ENCODE measurements at places on chromosomes 3 and 15.

GRCh38 chr3:72317491-72317890 lies 530.8 kb downstream of the SHQ1 start:
- no peak for DNase-seq

DNA sequence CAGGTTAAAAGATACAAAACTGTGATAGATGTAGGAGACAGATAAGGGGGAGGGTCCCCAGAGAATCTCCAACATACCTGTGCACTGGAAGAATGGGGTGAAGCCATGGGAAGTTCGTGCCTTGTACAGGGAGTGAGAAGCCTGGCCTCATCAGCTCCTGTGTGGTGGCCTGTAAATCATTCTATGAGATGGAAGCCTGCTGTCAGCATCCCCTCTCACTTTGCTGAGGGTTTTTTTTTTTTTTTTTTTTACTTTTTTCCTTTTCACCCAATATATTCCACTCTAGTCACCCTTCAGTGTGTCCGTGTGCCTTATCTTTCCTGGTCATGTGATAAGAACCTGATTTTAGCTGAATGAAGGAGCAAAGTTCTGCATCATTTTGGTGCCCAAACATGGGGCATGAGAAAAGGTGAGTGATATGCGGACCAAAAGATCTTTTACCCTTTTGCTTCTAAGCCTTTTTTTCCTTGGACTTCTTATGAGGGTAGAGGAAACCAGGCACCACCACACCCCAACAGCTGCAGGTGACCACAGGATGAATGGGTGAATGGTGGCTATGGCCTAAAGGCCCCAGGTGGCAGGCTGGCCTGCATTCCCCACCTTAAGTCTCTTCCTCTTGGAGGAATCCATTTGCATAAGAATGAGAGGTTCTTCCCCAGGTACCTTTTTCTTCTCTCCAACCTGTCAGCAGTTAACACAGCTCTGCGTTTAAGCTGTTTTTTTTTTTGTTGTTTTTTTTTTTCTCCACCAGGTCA lies 1345.0 kb downstream of the NSUN3 start:
- no peak for DNase-seq

DNA sequence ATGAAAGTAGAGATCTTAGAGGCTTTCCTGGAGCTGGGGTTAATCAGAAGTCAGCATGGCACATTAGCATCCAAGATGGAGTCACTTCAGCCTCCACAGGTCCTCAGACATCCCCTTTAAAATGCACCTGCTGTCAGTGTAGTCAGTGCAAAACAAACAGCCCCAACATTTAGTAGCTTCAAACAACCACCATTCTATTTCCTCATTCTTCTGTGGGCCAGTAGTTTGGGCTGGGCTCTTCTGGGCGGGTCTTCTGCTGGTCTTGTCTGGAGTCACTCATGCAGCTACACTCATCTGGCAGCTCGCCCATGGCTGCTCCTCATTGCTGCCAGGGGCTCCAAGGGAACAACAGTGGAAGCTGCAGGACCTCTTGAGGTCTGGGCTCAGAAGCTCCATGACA lies 99.9 kb downstream of the TLE3 start:
- peak; percentile 45 for DNase-seq

GRCh38 chr3:194042927-194043326 lies 93.0 kb upstream of the HES1 start:
- peak; percentile 43 for DNase-seq

DNA sequence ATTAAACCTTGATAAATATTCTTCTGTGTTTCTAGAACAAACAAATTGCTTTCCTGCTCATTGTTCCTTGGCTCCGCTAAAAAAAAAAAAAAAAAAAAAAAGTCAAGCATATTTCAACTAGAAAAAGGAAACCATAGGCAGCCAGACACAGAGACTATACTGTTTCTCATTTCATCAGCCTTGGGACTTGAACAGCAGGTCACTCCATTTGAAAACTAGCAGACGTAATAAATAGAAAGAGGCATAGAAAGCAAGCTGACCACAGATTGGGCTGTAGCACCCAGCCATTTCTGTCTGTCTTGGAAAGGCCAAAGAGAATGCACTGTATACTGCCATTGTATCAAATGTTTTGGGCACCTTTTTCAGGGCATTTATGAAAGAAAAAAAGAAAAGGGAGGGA lies 697.1 kb downstream of the NLGN1 start:
- DNase-seq = no peak

DNA sequence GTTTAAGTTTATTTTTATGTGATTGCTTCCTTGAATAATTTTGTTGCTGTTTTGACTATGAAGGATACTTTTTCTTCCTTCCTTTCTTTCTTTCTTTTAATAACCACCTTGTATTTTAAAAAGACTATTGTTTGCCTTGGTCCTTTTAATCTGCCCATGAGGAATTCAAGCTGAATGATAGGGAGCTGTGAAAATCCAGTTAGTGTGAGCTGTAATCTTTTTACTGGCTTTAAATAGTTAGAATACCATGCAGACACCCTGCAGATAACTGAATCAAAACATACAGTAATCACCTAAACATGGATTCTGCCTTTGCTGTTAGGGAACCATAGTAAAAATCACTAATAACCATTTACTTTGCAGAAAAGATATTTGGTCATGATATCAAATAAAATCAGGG lies 110.7 kb downstream of the RSRC1 start:
- no peak for DNase-seq

- DNase-seq = no peak
These were observed 270.0 kb upstream of the TPRG1 start for GRCh38 chr3:188901671-188902287.

DNA sequence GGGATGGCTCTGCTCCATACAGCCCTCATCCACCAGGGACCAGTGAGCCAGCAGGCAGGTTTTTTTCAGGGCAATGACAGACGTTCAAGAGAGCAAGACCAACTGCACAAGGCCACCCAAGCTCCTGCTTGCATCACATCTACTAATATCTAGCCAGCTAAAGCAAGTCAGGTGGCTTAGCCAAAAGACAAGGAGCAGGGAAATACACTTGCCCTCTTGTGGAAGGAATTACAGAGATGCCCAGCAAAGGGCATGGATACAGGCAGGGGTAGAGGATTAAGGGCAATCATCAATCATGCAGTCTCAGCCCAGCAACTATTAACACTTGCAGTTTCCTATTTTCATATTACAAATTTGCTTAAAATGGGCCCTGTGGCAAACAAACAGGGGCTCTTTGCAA lies 81.5 kb upstream of the NTRK3 start:
- DNase-seq = no peak

- no peak for DNase-seq
These were observed 188.2 kb downstream of the AGBL1 start for GRCh38 chr15:86267892-86268291.

- no peak for DNase-seq
These were observed 41.6 kb downstream of the DAG1 start for GRCh38 chr3:49511639-49512038.

GRCh38 chr3:47874913-47875312 lies 72.0 kb downstream of the DHX30 start:
- DNase-seq = no peak

DNA sequence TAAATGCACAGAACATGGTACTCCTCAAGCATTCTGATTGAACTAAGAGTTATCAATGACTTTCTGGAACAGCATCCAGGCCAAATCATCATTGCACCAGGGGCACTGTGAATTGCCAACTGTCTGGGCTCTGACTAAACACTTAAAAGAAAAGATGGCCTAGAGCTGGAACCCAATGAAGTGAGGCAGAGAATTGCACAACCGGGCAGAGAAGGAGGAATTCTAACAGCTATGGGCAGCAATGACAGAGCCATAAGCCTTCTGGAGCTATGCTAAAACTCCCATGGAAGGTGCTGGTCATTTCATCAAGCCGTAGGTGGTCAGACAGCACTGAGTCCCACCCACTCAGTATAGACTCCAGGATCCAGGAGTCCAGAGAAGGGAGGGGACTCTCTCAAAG lies 48.1 kb upstream of the OXTR start:
- DNase-seq = no peak

Measured in astrocyte of the cerebellum (primary cell).